ENCODE measurements at places on chromosomes 7 and 10.

GRCh38 chr7:4134631-4135030 is 547.5 kb upstream of the FOXK1 start:
- no peak for DNase-seq

DNA sequence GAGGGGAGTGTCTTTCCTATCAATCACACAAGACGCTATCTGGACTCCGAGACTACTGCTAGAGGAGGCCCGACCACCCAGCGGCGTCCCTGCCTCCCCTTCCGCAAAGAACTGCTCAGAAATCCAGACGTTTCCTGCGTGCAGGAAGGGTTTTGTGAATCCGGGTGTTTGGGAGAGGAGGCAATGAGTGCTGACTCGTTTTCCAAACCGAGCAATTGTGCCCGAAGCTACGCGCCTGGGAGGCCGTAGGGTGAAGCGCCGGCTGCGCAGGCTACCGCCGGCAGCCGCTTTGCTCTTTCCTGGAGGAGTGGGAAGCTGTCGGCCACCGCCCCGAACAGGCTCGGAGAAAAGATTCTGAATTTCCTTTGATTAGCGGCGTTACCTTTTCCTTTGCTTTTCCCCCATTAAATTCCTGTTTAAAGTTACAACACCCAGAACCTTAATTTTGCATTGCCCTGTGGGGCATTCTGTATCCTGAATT is 5.3 kb downstream of the VAX1 start:
- DNase-seq, result no peak

- DNase-seq, result no peak
Measured at GRCh38 chr10:116913695-116914094, 64.4 kb downstream of the ENO4 start.

DNA sequence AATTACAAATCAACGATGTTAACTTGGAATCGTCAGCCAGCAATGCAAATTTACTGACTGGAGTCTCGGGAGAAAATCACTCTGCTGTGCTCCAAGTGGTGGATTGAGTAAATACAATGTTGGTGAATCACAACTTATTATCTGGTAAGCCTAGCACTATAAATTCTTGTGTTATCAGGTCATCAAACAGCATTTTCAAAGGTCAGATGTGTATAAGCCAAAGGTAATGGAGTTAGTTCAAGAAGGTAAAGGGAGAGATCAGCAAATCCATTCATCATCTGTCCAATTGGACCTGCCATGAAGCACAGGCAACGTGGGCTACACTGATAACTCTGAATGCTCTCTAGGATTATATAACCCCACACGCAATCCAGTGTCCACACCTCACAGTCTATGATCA is 13.9 kb downstream of the CUBN start:
- DNase-seq, result no peak

GRCh38 chr10:16491933-16492332 is 29.7 kb downstream of the C1QL3 start:
- DNase-seq, result no peak

GRCh38 chr7:157685430-157686284 is 348.9 kb downstream of the DNAJB6 start:
- no peak for DNase-seq

DNA sequence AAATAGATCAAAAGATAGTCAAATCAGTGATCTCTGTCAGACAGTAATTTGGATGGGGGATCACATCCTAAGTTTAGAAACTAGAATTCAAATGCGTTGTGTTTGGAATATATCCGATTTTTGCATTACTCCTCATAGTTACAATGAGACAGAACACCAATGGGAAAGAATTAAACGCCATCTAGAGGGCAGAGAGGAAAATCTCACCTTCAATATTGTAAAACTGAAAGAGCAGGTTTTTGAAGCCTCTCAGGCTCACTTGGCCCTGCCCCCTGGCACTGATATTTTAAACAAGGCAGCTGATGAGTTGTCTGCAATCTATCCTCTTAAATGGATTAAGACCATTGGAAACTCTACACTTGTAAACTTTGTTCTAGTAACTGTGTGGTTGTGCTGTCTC is 17.7 kb downstream of the FRG2B start:
- DNase-seq, result no peak

DNA sequence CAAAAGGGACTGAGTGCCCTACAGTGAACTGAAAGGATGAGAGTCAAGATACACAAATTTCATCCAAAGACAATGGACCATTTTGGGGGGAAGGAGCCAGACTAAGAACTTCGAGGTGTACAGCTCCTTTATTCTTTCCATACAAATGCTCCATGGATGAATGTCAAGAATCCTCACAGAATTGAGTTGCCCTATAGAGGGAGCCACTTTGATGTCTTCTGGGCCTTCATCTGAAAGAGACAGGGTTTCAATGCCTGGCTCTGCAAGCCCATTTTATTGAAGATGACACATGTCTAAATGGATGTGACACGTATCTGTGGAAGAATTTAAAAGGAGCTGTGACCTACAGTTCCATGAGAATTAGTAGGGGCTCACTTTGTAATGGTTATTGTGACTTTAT is 32.0 kb upstream of the NRG3 start:
- DNase-seq, result no peak

DNA sequence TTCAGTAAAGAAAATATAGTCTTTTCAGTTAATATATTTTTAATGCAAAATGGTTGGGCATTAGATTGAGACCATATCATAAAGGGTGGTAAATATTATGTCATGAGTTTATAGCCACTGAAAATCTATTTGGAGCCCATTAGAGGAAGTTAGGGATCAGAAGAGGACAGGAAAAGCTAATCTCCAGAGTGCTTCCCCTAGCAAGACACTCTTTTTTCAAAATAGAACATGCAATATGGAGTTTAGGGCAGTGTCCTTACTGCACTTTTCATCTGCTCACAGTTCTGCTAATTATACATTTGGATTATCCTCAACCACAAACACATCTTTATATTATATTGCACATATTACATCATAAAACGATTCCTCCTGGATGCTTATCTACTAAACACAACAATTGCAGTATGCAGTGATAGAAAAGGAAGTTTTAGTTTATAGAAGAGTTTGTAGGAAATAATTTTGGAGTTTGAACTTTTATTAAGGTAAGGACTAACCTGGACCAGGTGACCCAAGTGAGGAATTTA is 159.8 kb downstream of the PHF14 start:
- no peak for DNase-seq

DNA sequence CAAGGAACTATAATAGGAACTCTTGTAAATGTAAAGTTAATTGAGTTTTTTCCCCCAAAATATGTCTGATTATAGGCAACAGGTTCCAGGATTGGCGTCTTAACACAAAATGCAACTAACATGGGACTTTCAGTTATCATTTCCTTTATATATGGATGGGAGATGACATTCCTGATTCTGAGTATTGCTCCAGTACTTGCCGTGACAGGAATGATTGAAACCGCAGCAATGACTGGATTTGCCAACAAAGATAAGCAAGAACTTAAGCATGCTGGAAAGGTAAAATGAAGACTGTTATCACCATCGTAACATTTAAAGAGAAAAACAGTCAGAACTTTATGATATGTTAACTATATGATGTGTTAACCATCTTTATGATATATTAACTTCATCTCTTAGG is 63.7 kb downstream of the SP8 start:
- DNase-seq, result no peak

DNA sequence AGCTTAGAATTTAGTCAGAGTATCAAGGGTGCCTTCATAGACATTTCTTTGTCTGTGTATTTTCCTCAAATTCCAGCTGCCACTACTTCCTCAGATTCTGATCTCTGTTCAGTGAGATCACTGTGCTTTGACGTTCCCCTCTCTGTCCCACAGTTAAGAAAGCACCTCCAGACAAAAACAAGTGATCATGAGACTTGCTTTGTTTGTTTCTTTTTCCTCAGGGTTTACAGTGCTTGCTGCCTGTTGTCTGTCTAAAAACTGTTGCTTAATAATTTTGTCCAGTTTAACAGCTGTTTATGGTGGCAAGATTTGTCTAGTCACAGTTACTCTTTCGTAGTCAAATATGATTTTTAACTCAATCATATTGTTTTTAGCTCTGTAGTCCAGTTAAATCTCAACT is 29.1 kb downstream of the TRUB1 start:
- DNase-seq, result no peak

DNA sequence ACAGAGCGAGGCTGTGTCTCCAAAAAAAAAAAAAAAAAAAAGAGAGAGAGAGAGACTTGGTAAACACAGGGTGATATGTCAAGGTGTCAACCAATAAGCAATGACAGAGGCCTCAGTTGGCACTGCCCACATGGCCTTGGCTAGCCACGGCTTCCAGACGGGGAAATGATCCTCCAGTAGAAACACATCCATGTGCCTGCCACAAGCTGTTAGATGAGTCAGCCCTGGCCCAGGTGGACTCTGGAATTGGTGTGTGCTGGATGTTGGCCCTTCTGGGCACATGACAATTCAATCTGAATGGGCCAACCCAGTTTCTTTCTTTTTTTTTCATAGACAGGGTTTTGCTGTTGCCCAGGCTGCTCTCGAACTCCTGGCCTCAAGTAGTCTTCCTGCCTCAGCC is 13.7 kb downstream of the RFC2 start:
- no peak for DNase-seq

DNA sequence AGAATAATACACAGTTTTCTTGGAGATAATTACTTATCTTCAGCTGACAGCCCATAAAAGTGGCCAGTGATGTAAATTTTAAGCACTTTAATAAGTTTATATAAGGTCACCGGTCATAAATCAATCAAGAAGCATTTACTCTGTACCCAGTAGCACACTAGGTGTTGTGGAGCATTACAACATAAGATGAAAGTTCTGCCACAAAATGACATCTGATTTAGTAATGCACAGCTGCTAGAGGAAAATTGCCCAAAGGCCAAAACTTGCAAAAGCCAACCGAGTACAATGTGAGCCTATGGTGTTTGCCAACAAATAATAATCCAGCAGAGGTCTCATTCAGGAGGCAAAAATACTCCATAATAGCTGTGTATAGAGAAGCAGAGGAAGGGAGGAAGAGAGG is 63.6 kb downstream of the GPR37 start:
- DNase-seq, result no peak

- DNase-seq, result no peak
Measured at GRCh38 chr7:12025246-12025645, 185.8 kb upstream of the TMEM106B start.

DNA sequence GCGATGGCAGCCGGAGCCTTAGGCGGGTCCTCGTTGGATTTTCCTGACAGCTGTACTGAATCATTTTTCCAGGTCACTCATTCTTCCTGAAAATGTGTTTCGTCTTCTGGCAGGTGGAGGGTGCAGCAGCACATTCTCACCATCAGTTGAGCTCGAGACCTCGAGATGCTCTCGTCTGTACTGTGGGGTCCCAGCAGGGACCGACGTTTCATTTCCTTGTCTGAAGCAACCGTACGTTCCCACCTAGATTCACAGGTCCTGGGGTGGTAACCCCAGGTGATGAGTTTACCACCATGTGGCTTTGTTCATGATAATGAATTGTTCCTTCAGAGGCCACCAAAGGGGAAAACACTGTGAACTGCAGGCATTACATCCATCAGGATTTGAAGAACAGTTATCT is 298.5 kb upstream of the FOXK1 start:
- DNase-seq, result no peak

- DNase-seq, result no peak
Measured at GRCh38 chr10:92506336-92506735, 67.6 kb downstream of the IDE start.

- no peak for DNase-seq
Measured at GRCh38 chr7:118184565-118184940, 589 bp downstream of the LSM8 start.
